ENCODE measurements at places on chromosomes 3 and 15.

DNA sequence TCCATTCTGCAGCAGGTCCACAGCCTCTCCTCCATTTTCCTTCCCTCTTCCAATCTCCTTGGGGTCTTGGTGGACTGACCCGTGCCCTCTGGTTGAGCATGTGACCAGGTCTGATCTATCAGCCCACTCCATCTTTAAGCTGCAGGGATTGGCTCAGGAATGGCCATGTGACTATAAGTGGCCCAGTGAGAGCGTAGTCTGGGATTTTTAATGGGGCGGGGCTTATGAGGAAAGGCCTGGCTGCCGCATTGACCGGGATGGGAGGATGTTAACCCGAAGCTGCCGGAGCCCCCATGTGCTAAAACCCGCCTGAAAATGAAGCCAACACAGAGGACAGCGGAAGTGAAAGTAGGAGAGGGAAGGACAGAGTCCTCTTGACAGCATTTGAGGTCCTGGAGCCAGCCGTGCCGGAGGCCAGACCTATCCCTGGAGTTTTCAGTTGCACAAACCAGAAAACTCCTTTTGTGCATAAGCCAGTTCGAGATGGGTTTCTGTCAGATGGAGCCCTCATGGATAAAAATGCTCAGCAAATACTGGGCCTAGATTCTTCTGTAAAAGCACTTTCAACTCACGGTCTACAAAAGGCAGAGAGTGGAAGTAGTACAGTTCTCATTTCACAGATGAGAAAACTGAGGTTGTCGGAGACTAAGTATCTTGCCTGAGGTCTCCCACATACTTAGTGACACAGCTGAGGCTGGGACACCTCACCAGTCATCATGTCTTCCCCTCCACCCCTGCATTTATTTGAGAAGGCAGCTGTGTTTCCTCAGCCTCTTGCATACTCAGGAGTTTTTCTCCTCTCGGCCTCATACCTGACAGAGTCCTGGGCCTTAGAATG, 61.9 kb downstream of the ATP2B2 start:
- DNase-seq, result no peak

GRCh38 chr15:70870051-70870450, 16.1 kb upstream of the LARP6 start:
- DNase-seq, result peak; percentile 83

- no peak for DNase-seq
Measured at GRCh38 chr3:97613139-97613538, 151.4 kb upstream of the ARL6 start.

DNA sequence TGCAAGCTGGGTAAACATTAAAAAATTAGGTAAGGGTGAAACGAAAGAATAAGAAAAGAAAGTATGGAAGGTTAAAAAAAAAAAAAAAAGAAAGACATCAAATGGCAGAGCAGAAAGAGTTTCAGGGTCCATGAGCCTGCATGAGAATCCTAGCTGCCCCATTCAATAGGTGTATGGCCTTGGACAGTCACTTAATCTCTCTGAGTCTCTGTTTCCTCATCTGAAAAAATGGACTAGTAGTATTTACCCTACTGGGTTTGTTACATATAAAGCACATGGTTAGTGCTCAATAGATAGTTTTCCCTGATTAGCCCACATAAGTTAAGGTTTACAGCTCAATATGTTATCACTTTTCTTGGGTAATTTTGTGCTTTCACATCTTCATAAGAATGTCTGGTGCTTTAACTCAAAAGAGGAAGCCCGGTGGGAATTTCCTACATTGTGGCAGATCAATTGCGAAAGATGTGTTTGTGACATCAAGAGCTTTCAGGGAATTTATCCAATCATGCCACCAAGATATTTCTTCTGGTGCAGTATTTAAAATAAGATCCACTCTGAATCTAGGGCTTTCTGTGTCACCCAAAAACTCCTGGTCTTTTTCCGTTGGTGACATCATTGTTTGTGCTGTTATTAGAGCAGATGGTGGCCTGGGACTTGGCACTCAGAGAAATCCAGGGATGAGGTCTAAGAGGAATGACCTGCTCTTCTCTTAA, 57.2 kb upstream of the UBE2E1 start:
- DNase-seq, result peak; percentile 54

- DNase-seq, result peak; percentile 93
Measured at GRCh38 chr3:53238051-53238850, 17.6 kb downstream of the TKT start.

- no peak for DNase-seq
Measured at GRCh38 chr15:74530771-74531143, 10.3 kb upstream of the ARID3B start.

DNA sequence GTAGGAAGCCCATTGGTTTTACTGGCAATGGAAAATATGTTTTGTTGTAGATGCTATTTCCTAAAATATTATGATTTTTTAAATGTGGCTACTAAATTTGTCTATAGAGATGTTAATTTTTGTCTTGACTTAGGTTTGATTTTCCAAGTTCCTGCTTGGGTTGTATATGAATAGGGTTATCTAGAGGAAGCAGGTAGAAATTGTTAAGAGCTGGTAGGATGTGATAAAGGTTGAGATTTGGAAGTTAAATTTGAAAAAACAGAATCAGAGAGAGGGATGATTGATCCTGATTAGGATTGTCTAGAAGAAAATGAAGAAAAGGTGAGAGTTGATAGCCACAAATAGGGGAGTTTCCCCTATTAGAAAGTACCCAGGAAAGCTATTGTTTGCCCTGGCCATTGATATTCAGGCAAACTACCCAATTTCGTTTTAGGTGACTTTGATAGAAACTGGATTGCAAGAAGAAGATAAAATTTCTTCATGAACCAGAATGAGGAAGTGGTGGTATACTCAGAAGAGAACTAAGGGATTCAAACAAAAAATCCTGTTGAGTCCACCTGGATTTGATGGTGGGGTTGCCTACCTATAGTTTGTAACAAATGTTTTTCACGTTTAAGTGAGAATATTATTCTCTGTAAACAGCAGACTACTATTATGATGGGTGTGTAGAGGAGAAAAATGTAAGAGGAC, 91.2 kb upstream of the PHLDB2 start:
- no peak for DNase-seq

GRCh38 chr3:49134471-49135265, 1.8 kb upstream of the LAMB2 start:
- DNase-seq, result no peak

DNA sequence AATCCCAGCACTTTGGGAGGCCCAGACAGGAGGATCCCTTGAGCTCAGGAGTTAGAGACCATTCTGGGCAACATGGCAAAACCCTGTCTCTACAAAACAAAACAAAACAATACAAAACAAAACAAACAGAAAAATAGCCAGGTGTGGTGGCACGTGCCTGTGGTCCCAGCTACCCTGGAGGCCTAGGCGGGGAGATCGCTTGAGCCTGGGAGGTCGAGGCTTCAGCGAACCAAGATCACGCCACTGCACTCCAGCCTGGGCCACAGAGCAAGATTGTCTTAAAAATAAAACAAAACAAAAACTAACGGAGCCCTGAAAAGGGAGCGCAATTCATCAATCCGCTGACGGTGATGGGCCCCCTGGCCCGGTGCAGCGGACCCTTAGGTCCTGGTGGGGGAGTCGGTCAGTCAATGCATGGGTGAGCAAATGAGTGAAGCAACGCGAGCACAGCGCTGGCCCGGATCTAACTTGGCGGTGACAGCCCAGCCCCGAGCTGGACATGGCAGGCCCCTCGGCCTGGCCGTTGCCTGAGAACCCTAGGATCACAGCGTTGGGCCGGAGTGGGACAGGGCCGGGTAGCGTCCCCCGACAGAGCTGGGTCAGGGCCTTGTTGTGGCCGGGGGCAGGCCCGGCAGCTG, 52.4 kb upstream of the BLM start:
- DNase-seq, result peak; percentile 13

Data from HCEC 1CT (cell line).